ENCODE measurements at places on chromosomes 6 and 20.

GRCh38 chr6:41640426-41640825 lies 2.2 kb downstream of the MDFI start:
- no peak for DNase-seq

GRCh38 chr20:58045579-58045978 lies 182.9 kb downstream of the ANKRD60 start:
- DNase-seq: no peak

DNA sequence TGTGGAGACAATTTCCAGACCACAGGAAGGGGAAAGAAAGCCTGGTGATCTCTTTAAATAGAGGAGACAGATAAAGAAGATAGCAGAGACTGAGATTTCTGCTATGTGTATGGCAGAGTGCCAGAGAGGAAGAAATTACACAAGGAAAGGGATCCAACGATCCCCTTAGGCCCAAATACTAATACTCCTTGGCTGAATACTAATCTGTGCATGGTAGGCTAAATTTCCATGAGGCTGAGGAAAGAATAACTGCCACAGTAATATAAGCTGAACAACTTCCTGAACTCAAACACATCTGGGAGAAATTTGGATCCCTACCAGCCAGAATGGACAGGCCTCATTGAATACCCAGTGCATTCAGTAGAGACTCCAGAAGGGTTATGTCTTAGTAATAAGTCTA lies 83.3 kb upstream of the TNFAIP3 start:
- no peak for DNase-seq

DNA sequence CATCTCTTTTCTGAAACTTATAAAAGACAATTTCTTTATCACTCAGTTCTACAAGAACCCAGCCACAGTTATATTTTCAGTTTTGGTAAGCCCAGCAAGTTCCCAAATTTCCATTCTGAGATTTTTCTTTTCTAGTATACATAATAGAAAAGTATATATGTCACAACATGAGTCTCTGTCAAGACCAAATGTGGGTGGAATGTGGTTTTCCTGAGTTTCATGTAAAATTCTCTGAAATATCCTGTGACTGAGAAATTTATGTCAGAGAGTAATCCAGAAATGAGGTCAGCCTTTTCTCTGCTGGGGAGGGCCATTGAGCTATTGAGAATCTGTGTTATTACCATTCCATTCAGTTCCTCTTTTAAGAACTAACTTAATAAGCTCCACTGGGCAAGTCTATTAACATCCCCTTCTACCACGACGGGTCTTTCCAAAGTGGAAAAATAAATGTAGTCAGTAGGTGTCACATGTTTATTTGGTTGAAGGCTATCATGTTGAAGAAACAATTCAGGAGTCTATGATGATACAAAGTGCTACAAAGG lies 100.7 kb upstream of the HMGN3 start:
- no peak for DNase-seq

DNA sequence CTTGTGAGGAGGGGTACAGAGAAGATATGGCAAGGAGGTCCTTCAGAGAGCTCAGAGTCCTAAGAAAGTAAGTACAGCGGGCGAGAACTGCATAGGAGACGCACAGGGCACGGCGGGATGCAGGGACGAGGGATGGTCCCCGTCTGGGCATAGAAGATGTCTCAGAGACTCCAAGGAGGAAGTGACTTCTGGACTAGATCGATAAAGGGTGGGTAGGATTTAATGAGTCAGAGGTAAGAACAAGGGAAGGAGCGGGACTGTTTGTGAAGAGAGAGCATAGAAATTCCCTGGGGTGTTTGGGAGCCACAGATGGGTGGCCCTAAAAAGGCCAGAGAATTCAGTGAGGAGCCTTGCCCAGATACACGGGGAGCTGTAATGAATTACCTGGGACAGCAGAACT lies 69.1 kb downstream of the FAM120B start:
- DNase-seq: no peak

GRCh38 chr6:148027201-148027600 lies 315.4 kb upstream of the SASH1 start:
- no peak for DNase-seq

All from liver (tissue), 10 donors.